Central memory CD8-positive, alpha-beta T cell (primary cell): ENCODE measurements at places on chromosomes 6 and 20.

DNA sequence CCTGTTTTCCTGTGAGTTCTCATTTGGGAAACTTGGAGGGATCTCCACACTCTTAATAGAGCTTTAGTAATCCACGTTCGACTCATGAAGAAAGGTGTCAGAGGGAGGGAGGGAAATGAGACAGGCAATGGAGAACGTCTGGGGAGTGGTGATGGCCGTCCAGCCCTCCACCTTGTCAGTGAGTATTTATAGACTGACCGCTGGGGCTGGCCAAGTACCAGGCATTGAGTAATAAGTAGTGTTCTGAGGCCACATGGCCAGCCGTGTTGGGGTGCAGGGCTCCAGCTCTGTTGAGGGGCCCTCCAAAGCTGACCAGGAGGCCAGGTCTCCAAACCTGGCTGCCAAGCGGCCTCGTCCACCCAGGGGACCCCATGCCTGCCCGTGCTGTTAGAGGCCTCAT, 11.3 kb upstream of the DSN1 start:
- no peak for DNase-seq

GRCh38 chr6:38311201-38311600, 328.5 kb downstream of the BTBD9 start:
- no peak for DNase-seq

- peak; percentile 67 for DNase-seq
Observed at GRCh38 chr6:42898891-42899361, 16.9 kb upstream of the PTCRA start.

DNA sequence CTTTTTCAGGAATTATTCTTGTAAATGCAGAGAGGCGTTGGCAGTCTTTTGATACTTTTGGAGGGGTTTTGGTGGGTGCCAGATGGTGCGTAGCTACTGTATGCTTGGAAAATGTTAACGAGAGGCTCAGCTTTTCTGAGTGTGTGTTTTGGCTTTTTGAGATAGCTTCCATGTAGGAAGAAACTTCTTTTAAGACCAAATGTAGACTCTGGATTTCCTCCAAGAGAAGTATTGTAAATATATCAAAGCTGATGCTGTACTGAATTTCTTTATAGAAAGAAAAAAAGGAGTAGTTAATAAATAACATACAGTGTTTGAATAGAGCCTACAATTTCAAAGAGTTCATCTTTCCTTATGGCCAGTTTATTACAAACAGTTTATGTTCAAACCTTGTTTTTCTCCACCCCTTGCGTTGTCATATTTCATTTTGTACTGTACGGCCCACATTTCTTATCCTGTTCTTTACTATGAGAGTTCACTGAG, 16.7 kb downstream of the TIAM2 start:
- no peak for DNase-seq

GRCh38 chr6:13425270-13425873, 62.0 kb downstream of the GFOD1 start:
- no peak for DNase-seq

GRCh38 chr6:7172649-7173048, 64.9 kb downstream of the RREB1 start:
- no peak for DNase-seq

- no peak for DNase-seq
Observed at GRCh38 chr6:56400273-56400672, 152.9 kb upstream of the COL21A1 start.
